Activated naive CD4-positive, alpha-beta T cell treated with anti-CD3 and anti-CD28 coated beads, Interleukin-2, amount 50 U/mL, for 72 hours (primary cell): ENCODE measurements at places on chromosomes 7 and 10.

GRCh38 chr7:46626261-46626660, 705.2 kb upstream of the IGFBP3 start:
- DNase-seq: no peak

DNA sequence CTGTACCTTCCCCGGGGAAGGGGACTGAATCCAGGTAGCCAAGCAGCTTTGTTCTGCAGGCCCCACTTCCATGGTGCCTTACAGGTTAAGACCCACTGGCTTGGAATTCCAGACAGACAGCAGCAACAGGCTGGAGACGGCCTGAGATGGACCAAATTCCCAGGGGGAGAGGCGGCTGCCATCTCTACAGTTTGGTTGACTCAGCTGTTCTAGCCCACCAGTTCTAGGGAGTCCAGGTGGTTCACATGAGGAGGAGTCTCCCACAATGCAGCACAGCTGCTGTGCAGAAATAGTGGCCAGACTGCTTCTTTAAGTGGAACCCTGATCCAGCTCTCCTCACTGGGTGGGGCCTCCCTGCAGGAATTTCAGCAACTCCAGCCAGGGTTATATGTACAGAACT, 74.1 kb downstream of the C10orf67 start:
- no peak for DNase-seq

DNA sequence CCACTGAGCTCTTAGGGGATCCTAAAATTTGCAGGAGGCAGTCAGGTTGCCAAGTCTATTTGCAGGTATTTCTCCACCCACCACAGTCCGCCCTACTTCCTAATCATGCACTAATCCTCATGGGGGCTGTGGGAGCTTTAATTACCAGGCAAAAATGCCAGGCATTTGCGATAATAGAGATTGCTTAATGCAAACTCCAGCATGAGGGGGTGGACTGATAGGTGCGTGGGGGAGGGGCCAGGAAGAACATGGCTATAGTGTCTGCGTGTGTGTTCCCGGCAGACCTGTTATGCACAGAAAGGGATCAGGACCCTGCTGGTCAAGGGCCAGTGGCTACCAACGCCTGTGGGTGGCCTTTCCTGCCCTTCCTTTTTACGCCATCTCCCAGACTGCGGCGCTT, 15.6 kb upstream of the AQP1 start:
- no peak for DNase-seq

DNA sequence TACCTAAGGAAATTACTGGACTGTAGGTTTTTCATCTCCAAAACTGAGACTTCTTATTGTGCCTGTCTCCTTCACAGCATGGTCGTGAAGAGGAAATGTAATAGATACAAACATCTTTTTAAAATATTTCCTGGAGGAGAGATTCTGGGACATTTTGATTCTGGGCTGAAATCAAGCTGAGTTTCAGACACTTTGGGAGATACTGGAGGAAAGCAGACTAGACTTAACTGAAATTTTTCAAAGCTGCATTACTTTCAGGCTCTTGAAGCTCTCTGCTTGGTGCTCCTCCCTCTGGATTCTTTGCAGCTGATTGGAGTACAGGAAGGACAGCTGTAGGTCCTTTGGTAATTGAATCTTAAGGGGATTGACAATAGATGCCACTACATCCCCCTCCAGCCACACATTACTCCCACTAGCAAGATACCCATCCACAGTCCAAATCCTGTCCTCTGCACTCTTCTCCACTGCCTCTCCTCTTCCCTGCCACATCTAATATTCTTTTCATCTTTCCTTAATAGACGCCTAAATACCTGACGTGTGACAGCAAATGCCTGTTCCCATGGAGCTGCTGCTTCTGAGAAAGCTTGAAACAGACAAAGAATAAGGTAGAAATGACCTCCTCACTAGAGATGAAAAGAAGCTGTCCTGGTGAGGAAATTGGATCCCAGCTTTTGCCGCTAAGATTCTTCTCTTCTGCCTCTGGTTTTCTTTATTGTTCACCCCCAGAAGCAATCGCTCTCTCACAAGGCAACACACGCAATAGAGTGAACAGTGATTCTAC, 111.5 kb upstream of the PHYHIPL start:
- no peak for DNase-seq

DNA sequence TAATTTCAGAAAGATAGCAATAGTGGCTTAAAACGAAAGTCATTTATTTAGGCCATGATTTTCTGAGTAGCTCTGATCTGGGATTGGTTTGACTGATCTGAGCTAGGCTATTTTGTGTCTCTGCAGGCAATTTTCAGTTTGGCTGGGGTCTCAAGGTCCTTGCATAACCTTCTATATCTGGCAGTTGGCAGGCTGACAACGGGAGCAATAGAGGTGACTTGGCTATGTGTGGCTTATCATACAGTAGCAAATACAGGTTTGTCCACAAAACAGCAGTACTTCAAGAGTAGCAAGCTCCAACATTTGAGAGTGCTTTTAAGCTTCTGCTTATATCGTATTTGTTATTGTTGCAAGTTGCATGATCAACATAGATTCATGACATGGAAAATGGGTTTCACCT, 1167.3 kb upstream of the CELF2 start:
- DNase-seq: no peak

- DNase-seq: no peak
These were observed 115.1 kb downstream of the GALNT11 start for GRCh38 chr7:152140560-152140959.

DNA sequence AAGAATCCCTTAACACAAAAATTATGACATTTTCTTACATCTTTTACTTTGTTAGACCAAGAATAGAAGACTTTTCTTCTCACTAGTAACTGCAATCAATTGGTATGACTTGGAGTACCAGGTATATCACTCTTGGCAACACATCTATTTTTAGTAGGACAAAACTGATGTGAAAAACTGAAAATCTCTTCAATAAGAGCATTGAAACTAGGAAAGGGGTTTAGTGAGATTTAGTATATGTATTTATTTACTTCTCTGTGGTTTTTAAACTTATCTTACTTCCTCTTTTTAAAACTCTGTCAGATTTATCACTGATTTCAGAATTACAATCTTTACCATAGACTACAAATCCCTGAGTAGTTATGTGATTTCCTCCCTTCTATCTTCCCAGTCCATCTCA, 366.2 kb downstream of the PCDH15 start:
- no peak for DNase-seq

DNA sequence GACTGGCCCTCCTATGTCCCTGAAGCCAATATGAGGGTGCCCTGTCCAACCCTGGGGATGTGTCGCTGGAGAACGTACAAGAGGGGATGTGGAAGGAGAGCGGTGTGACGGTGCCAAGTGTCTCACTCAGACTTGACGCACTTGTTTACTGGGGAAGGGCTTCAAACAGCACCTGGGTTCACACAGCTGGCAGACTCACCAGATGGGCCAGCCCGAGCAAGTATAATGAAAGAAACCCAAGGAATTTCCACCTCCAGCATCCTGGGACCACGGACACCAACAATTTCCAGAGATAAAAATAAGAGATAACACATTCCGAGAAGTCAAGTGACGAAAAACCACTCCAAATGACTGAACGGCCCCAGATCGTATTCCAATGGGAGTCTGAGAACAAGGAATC, 5.3 kb downstream of the ATP5MF start:
- no peak for DNase-seq

- no peak for DNase-seq
These were observed 504.1 kb upstream of the ANKRD30A start for GRCh38 chr10:36621346-36621745.

GRCh38 chr10:123831259-123831658, 60.3 kb downstream of the CPXM2 start:
- no peak for DNase-seq

- no peak for DNase-seq
These were observed 27.4 kb upstream of the NDST2 start for GRCh38 chr10:73838827-73839226.

DNA sequence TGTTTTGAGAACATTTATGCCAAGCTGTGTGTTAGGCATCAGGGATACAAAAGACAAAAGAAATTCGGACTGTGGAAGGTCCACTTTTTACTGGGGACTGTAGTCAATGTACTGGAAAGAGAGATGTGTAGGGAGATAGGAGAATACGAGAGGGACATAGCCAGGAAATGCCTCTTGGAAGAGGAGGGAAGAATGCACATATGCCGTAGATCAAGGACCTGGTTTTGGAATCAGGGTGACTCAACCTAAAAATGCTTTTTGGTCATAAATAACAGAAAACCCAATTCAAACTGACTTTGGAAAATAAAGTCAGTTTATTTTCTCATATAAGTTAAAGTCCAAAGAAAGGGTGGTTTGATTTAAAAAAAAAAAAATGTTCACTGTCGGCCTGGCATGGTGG, 140.3 kb upstream of the TCF7L2 start:
- no peak for DNase-seq

- no peak for DNase-seq
These were observed 22.4 kb upstream of the GDF10 start for GRCh38 chr10:47277352-47278151.

DNA sequence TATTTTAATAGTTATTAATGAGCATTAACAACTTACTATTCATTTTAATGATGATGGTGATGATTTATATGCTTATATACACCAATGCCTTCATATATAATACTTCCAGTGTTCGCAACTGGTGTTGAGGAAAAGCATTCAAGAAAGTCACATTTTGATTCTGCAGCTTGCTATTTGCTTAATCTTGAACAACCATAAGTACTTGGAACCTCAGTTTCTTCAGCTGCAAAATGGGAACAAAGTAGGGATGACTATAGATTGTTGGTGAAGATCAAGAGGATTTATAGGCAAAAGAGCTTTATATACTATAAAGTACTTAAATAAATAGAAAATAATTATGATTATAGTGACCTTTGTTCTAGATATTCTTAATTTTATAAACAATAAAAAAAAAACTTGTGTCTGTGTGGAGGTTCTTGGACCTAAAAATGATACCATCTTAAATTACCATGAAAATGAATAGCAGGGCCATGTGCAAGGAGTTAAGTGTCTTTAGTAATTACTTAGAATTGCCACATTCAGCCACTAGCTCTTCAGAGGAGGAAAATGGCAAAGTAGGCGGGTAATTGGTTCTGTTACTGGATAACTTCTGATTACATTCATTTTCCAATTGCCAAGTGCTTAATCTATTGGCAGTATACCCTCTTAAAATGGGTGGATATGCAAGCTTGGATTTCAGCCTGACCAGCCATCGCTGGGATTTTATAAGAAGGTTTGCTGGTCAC, 4.5 kb downstream of the ARID5B start:
- DNase-seq: no peak

GRCh38 chr7:150716368-150716767, at the start of gene GIMAP1:
GIMAP1 (plus strand) TSS chr7:150716613; CDS start chr7:150719048, 2,435 bp downstream.
- peak; percentile 51 for DNase-seq

- DNase-seq: no peak
These were observed 119.9 kb downstream of the HPSE2 start for GRCh38 chr10:99115703-99116102.

- no peak for DNase-seq
These were observed 39.8 kb downstream of the RGS10 start for GRCh38 chr10:119502618-119503155.

DNA sequence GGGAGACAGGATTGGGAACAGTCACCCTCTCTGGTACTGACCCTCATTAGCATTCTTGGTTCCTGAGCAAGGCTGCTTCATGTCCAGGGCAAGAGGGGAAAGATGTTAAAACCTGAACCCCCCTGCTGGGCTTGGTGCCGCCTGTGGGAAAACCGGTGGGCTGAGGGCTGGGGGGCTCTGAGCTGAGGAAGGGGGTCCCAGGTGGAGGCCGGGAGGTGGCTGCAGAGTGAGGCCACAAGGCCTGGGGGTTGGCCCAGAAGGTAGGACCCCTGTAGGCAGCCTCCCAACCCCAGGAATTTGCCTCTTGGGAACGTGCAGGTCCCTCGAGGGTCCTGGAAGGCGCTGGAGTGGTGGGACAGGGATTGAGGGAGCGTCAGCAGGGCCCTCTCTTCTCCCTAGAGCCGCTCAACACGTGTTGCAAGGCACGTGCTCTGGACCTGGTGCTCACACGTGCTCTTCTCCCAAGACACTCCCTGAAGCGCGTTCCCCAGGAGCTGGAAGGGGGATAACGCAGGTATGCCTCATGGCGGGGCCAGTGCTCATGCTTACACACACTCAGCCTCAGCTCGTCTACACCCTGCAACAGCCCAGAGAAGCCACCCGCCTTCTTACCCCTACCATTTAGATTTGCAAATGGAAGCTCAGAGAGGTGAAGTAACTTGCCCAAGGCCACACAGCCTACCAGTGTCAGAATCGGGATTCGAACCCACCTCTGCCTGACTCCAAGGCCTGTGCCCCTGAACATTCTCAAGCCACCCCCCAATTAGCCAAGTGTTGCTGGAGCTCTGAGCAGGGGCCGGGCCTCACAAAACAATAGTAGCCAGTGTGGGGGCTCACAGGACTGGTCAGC, 64.4 kb downstream of the LHPP start:
- no peak for DNase-seq

DNA sequence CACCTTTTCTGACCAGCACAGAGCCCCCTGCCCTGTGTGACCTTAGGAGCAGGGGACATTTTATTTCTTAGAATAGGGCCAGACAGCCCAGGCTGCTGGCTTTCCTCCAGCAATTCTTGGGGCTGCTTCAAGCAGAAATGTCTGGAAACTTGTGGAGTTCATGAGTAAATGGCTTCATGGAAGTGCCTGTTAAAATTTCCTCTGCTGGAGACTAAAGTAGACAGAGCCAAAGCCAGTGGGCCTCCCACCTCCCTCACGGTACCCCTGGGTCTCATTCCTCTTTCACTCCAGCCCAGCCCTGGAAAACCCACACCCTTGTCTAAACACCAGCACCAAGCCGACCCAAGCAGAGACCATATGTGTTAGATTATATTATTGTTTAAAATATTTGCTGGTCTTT, 505.5 kb upstream of the ZMIZ1 start:
- no peak for DNase-seq

DNA sequence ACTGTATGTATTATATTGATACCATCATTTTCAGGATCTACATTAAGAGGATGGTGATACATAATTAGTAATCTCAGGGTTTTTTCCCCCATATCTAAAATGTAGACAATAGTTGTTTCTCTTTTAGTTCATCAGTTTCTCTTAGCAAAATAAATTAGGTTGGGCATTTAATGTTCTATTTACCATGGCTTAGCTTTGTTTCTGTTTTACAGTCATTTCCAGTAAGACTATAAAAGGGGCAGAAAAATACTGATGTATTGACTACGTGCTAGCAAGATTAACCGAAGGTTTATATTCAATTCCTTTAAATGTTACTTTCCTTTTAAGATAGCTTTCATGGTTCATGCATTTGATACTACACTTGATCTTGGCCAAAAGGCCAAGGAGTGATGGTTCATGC, 26.2 kb downstream of the SUV39H2 start:
- DNase-seq: no peak
